Stimulated activated CD8-positive, alpha-beta memory T cell treated with anti-CD3 and anti-CD28 coated beads, Interleukin-15, amount 100 ng/mL, for 4 hours (primary cell): ENCODE measurements at places on chromosomes 12 and 14.

DNA sequence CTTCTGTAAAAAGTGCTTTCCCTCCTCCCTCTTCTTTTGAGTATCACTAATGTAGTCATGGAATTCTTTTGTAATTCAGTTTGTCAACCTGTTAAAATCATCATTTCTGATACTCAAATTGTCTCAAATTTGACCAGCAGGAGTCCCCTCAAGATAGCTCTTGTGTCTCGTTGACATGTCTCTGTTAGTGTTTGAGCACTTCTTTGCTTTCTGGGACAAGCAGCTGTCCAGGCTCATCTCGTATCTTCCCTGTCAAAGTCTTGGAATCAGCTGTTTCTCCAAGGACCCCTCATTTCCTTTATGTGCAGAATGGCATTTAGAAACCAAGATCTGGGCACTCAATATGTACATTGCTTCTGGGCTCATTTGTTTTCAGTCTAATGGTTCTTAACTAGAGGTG is 10.7 kb downstream of the CIPC start:
- no peak for DNase-seq

- no peak for DNase-seq
These were observed 682 bp upstream of the TRIP11 start for GRCh38 chr14:92040431-92041051.

DNA sequence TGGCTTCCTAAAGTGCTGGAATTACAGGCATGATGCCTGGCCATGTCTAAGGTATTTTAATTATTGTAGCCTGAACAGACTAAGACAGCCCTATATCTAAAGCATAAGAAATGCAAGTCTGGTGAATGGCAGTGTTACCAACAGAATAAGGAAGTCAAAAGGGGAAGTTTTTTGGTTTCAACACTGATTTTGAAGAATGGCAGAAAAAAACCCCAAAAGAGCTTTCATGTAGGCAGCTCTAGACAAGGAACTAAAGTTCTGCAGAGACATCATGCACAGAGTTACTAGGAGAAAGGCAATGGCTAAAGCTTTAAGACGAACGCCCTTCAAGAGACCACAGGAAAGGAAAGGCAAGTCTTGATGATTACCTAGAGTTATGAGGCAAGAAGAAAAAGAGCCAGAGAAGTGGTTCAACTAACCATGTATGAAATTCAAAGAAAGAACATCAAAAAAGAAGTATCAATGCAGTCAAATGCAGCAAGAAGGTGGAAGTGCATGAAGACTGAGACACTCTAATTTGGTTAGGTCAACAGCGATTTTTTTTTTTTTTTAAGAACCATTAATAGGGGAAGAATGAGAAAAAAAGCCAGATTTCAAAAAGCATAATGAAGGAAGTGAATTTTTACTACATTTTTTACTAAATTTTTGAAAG is 50.8 kb downstream of the RPS6KA5 start:
- no peak for DNase-seq

- no peak for DNase-seq
These were observed 1568.2 kb upstream of the SEL1L start for GRCh38 chr14:83101846-83102245.

DNA sequence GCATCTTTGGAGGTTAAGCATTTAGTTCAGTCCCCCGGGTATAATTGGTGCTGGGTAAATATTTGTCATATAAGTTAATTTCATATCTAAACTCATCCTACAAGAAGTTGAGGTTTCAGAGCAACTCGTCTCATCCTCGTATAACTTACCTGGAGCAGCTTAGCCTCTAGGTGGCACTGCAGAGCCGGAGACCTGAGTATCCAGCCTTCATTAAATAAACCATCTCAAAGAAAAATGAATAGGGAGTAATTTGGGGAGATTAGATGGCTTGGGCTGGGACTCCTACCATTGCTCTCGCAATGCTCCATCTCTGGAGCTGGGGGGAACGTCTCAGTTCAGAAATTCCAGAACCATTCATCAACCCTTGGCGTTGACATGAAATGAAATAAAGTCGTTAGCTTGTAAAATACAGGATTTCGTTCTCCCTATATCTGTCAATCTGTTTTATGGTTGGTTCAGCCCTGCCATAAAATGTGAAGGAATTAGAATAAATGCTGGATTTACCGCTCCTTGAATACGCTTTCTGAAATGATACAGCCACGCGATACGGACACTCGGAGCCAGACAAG is 122.9 kb upstream of the TMEM132D start:
- DNase-seq, result no peak

- DNase-seq, result no peak
These were observed 49.2 kb downstream of the FBXW8 start for GRCh38 chr12:116959845-116960514.

DNA sequence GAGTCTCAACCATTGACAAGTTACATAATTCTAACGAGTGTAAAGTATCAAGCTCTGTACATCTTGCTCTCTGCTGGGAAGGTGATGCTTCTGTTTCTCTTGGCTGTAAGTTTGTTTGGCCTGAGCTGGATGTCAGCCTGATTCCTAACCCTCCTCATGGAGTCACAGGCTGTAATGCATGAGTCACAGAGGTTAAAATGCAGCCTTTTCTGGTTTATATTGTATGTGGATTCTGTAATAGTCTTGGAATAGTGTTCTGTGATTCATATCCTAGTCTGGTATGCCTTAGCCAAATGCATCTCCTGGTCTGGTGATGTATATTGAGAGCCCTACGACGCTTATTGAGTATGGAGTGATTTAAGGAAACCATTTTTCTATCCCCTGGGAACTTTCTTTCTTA is 104.5 kb upstream of the FRMD6 start:
- DNase-seq, result no peak

DNA sequence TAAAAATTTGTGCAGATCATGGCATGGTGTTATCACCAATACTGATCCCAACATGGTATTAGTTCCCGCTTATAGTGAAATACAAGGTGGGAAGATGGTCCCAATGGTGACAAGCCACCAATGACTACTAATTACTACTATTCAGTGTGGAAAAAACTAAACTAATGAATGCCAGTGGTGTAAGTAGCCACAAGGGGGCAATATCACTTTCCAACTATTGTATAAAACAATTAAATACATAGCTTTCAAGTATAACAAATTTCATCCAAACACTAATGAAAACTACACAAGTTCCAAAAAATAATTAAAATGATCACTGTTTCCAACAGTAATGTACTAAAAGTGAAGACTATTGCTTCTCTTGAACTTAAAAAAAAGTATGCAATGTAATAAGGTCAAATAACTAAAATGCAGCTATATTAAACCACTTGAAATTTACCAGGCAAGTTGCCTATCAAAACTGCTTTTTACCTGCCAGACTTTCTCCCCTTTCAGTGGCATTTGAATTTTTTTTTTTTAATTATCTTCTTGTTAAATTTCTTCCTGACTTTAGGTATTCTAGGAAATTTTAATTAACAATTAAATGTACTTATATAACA is 58.0 kb downstream of the PAPLN start:
- DNase-seq, result no peak

DNA sequence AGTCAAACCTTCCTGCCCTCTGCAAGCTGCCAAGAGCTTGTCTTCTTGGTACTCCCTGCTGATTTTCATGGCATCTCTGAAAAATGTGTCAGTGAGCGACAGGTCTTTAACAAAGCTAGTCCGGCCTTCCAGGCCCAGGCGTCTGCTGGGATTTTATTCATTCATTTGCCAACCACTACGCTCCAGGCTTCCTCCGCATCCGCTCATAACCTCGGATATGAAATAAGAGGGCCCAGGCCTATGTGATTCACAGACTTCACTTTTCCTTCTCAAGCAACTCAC is 13.8 kb downstream of the TSPAN9 start:
- DNase-seq, result no peak

GRCh38 chr14:74586681-74587362 is 25.2 kb downstream of the LTBP2 start:
- DNase-seq, result no peak

DNA sequence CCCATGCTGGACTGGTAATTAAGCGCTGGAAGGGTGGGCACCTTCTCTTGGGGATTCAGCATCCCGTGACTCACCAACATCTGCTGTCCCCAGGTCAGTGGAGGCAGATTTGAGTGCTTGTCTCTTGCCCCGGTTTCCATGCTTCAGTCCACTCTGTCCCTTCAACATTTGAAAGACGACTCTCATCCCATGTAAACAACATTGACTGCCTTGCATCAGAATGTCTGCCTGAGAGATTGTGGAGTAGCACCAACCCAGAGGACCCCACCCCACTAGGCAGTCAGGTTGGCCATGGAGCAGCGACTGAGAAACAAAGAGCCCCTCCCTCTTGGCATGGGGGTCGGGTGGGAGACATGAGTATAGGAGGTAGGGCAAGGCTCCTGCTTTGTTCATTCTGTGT is 4.9 kb upstream of the STAC3 start:
- DNase-seq, result no peak

DNA sequence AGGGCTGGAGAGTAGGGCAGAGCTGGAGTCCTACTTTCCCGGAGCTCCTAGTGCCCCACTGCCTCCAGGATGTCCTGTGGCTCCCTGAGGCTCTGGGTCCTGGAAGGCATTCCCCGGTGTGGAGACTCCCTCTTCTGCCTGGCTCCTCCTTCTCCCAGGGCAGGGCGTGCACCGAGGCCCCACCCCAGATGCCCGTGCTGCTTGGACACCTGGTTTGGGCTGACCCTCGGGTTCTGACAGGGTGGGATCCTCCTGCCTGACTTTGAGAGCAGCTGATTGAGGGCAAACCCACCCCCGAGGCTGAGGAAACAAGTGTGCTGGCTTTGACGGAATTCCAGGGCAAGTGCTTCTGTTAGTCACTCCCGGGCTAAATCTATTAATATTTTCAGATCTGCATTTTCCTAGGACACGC is 15.4 kb downstream of the TEAD4 start:
- DNase-seq, result no peak

- no peak for DNase-seq
These were observed 77.6 kb upstream of the PRKD1 start for GRCh38 chr14:30005114-30005808.

DNA sequence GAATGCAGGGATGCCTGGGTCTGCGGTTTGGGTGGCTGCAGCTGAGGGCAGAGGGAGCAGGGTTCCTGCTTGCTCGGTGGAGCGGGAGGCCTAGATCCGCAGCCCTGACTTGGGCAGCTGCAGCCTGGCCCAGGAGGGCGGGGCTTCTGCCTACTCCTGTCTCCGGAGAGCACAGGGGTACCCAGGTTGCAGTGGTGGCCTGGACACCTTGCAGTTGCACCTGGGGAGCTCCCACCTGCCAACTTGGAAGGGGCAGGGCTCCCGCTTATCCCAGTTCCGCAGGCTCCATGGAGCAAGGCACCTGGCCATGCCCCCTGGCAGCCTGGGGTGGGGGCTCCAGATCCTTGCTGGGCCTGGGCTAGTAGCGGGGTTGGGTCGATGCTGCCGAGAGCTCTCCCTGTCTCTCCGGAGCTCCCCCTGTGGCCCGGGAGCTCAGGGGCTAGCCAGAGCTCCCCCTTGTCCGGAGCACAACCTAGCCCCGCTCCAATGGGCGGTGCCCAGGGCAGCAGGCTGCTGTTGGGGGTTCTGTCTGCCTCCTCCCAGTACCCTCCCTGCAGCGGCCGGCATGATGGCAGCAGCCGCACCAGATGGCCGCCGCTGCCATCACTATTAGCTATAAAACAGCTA is 136.4 kb downstream of the PTPRR start:
- no peak for DNase-seq

- no peak for DNase-seq
These were observed 57.9 kb upstream of the SLC38A2 start for GRCh38 chr12:46430340-46430948.

DNA sequence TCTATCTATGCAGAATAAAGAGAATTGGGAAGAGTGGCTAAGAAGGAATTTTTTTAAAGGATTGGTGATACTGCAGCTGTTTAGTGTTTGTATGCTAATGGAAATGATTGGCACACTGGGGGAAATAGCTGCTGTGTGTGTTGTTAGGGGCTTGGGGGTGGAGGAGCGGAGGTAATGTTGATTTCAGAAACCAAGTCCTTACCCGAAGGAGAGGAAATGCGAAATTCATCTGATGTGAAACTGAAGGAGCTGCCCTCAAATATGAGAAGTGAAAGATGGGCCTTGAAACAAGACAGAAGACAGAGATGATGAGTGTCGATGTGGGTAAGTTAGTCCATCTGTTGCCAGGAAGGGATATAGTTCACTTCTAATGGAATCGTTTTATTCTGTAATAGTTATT is 21.2 kb upstream of the RNASE12 start:
- no peak for DNase-seq

DNA sequence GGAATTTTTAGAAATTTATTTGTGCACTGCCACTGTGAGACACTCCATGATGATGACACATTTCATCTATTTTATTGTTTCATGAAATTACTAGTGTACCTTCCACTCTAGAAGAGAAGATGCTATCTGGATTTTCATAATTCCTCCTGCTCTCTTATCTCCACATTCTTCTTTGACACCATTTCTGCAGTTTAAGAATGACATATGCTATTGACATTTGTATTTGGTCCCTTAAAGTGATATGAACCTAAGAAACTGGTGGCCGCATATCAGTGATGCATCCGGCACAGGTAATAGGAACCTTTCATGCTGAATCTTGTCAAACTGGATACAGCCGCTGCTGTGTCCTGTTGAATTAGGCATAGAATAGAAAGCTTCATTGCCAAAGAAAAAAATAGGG is 696.3 kb downstream of the TMEM121 start:
- DNase-seq, result no peak

- DNase-seq, result no peak
These were observed 168.1 kb upstream of the DAAM1 start for GRCh38 chr14:59020382-59020781.

DNA sequence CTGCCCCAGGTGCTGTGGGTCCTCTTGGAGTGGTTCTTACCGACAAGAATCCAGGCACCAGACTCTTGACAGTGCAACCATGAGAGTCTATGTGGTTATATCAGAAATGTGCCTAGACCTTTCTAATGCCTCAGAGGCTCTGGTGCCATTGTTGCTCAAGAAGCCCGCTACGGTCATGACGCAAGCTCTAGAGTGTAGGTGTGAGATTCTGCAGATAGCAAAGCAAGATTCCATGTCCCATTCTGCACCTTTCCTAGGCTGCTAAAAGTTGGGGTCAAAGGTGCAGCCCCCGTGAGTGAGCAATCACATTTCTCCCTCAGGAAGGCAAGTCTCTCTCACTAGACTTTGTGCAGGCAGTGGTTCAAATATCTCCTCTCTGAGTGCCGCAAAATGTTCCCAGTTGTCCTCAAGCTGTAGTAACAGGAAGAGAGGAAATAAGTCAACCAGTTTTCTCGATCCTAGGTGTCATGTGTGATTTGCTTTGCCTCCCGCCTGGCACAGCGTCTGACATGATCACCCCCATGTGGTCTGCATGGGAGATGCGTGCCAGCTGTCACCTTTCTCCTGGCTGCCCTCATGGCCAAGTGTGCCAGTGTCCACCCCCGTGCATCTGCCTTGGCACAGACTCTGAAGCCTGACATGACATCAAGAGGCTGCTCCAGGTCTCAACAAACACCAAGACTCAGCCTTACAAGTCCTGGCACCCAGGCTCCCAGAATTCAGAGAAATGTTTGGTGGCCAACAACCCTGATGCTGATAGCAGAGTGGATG is 122.5 kb upstream of the COCH start:
- no peak for DNase-seq

GRCh38 chr12:57148469-57149244 is 1.2 kb upstream of the LRP1-AS start:
- DNase-seq, result no peak
